ENCODE measurements at places on chromosomes 16 and 17.

GRCh38 chr16:49587511-49587910 lies 213.9 kb downstream of the C16orf78 start:
- no peak for DNase-seq

GRCh38 chr17:37368577-37368976 lies 7.2 kb upstream of the C17orf78 start:
- no peak for DNase-seq

DNA sequence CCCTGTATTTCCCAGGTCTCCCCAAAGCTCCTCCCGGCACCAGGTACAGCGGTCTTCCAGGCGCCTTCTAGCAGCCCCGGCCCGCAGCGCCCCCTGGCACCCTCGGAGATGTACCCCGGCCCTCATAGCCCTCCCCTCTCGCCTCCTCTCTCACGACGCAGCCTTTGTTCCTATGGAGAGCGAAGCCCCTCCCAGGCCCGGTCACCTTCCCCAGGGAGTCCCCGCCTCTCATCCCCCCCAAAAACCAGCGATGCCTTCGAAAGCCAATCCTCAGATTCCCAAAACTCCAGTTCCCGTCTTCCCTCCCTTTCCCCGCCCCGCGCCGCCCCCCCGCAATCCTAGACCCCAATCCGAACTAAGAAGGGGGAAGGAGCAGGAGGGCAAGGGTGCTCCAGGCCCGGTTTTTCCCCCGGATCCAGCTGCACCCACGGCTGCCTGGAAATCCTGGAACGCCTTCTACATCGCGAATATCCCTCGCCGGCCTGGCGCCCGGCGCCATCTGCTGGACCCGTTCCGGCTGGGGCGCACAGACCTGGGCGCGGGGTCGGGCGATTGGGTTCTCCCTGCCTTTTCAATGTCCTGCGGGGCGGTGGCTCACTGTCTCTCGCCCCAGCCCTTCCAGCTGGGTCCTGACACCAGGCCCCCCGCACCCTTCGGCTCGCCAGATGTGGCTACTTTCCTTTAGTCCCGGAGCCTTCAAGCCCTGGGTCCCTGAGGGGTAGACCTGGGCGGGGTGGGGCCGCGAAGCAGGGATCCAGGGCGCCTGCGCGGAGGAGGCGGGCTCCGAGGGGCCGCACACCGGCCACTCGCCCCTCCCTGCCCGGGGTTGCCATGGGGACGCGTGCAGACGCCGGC lies at the start of gene DNAH2:
TSS of gene DNAH2 (plus strand) at position 844 of the 855 bp plus-strand sequence. CDS start 1,991 bp downstream, outside the sequence.
- no peak for DNase-seq

GRCh38 chr16:90072442-90073105 lies 4.6 kb downstream of the PRDM7 start:
- DNase-seq, result no peak

DNA sequence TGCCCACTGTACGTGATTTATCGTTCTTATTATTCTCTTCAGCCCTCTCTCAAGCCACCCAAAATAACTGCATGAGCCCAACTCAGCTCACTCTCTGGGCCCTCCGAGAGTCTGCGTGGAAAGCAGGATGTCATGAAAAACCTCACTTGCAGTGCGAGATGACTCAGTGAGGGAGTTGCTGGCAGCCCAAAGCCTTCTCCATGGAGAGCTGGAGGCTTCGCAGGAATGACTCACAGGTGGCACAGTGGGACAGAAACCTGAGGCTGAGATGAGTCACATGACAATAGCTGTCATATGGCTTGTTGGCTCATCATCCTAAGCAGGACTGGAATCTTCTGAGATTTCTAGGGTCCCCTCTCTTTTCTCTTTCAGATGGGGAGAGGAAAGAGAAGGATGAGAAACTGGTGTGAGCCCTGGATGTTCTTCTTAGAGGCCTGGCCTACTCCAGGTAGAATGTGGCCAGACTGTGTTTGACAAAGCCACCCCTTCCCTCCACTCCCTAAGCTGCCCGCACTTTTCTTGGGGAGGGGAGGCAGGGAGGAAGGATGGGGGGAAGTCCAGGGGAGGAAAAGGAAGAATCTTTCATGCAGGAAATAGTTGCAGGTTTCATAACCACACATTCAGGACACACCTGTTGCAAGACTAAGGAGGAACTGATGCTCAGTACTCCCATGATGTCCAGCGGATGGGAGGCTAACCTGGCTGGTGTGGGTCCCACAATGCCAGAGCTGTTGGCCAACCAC lies 160.6 kb upstream of the RPL38 start:
- DNase-seq, result no peak

GRCh38 chr16:88478889-88479792 lies 26.1 kb downstream of the ZFPM1 start:
- DNase-seq, result no peak

DNA sequence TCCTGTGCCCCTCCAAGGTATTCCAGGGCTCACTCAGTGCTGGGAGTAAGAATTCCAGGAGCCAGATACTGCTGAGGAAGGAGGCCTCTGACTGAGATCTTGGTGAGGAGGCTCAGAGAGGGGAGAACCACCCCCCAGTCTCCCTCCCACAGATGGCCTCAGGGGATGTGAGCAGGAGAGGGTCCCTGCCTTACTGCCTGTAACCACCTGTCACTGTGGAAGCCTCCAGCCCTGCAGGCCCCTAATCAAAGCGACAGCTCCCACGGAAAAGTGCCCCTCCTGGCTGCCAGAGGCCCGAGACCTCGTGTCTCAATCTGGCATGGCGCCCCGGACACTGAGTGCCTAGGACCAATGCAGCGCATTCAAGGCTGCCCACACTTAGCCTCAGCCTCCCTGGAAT lies 7.7 kb upstream of the C17orf113 start:
- no peak for DNase-seq

Data from activated CD4-positive, alpha-beta T cell treated with anti-CD3 and anti-CD28 coated beads, Interleukin-2, amount 50 U/mL, for 24 hours (primary cell).